ENCODE measurements at places on chromosomes 16 and 17.

DNA sequence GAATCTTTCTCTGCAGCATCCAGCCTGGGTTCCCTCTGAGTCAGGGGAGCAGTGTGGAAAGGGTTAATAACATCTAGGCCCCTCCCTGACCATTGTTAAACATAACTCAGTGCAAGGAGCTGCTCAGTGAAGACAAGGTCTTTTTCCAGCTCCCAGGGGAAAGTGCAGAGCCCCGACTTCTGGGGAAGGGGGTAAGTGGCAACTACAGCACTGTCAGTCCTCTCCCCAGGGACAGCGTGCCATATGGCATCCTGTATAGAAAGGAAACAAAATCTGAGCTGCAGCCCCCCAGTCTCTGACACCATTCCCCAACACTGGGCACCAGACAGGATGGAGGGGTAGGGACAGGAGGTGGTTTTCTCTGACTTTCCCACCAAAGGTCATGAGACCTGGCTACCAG, 7.8 kb downstream of the MRPL27 start:
- DNase-seq: no peak

DNA sequence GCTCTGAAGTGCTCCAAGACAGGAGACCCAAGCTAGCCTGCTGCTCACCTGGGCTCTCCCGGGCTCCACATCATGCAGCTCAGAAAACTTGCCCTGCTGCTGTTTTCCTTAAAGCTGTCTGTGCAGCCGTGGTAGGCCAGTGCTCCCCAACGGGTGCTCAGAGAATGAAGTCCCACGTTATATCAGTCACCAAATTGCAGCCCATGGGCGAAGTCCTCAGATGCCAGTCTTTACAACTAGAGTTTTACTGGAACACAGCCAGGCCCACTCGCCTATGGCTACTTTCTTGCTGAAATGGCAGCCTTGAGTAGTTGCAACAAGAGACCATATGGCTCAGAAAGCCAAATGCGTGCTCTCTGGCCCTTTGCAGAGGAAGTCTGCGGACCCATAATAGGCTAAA, 6.3 kb downstream of the CREBBP start:
- no peak for DNase-seq

- DNase-seq: no peak
Measured at GRCh38 chr17:58100506-58100905, 17.3 kb downstream of the DYNLL2 start.

GRCh38 chr17:27332047-27332393, 38.1 kb downstream of the WSB1 start:
- no peak for DNase-seq

- no peak for DNase-seq
Measured at GRCh38 chr16:89361751-89362539, 128.4 kb downstream of the ANKRD11 start.

DNA sequence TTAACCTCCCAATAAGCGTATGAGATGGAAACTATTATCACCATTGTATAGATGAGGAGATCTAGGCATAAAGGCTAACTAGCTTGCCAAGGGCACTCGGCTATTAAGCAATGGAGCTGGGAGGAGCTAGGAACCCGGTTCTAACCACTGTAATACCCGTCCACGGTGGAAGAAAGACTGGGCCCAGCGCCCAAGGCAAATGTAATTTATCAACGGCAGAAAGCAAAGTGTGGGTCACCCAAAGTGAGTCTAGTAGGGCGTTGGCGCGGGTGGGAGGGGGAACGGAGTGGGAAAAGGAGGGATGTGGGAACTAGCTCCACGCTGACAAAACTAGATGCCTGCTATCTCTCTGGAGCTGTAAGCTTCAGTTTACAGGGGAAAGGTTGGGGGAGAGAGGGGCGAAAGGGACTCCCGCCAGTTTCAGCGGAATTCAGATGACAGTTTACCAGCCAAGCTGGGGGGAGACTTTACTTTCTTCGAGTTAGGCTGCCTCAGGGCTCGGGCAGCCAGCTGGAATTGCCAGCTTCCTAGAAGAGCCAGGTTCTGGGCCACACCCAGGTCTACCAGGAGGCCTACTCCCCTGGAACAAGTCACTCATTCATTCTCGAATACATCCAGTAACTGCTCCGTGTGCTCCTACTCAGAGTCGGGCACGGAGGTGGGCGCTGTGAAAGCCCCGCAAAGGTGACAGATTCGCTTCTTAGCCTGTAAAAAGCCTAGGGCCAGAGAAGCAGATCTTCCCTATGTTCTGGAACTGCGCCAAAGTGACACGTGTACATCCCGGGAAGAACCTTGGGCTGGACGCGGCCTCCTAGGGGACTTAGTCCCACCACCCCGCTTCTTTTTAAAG, 837 bp downstream of the LRRC59 start:
- no peak for DNase-seq

DNA sequence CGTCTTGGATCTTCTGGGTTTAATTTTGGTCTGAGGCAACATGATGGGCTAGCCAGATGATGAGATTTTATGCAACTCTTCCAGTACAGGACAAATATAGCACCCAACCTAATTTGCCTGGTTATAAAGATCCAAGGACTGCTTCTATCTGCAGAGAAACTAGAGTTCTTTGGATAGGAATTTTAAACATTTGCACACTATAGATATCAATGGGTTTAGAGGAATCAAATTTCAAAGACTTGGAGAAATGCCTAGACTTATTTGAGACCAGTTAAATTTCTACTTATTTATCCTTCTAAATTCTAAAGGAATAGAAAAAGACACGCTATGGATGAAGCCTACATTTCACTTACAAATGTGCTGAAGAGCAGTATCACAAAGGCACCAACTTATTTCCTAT, 12.6 kb downstream of the PMFBP1 start:
- DNase-seq: no peak

DNA sequence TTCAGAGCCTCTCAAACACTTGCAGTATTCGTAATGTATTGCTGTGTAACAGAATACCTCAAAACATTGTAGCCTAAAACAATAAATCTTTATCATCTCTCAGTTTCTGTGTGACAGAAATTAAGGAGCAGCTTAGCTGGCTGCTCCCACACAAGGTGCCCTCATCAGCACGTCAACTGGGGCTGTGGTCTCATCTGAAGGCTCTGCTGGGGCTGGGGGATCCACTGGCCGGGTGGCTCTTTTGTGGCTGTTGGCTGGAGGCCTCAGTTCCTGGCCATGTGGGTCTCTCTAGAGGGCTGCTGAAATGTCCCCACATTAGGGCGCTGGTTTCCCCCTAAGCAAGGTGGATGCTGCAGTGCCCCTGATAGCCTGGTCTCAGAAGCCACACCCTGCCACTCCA, 113.4 kb upstream of the CIBAR2 start:
- no peak for DNase-seq

GRCh38 chr16:55575496-55575895, 9.0 kb downstream of the CAPNS2 start:
- no peak for DNase-seq

DNA sequence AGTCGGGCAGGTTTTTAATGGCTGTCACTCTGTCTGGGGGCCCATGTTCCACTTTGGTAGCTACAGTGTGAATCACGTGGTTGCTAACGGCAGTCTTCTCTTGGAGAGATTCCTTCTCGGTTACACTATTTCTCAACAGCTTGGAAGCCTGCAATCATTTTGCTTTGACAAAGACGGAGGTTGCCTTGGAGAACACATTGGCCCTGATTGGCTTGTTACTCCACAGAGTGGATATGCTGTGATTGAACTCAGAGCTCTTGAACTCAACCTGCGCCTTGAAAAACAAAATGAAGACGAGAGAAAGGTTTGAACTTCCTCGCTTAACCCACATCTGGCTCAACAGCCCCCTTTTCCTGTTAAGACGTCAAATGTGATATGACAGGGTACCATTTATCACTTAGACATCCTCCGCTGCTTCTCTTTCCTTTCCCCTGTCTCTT, 218.9 kb downstream of the MAF start:
- no peak for DNase-seq

DNA sequence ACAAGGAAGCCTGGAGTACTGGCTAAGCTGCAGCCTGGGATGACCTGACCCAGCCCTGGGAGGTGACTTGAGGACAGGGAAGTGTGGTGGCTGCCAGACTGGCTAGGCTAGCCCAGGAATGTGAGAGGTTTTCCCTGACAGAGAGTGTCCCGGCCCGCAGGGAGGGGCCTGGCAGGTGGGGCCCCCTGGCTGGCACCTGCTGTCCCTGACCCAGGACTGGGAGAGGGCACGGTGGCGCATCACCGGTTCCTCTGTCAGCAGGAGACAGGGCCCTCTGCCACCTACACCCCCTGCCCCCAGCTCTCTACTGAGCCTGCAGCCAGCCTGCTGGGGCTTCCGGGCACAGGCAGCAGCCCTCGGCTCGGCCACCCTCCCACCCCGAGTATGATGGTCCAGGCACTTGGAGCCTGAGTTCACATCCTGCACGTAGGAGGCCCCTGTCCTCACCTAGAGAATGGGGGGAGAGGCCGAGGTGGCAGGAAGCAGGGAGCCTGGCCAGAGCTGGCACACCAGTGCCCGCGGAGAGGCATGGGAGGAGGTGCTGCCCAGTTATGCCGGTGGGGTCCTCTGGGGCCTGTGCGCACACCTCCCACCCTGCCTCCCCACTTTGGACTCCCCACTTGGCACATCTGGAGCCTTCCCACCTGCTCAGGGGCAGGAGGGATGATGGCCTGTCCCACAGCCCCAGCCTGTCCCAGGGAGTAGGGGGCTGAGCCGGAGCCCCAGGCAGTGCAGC, 528 bp downstream of the PRSS27 start:
- no peak for DNase-seq

GRCh38 chr17:58337600-58338453, 9.2 kb upstream of the TSPOAP1 start:
- DNase-seq: peak; percentile 74

DNA sequence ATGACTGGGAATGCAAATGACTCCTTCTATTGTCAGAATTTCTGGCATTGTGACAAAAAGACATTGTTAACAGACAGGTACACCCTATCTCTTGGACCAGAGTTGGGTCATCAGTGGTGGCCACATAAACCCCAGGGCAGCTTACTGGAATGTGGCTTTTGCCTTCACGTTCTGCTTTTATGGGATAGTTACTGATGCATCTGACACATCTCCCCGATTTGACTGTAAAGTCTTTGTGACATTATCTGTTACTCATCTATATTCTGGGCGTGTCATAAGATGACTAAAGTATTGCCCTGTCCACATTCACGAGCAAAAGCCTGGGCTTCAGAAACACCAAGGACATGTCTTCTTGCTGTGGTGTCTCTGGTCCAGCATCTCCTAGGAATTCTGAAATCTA, 18.7 kb upstream of the AQP8 start:
- DNase-seq: no peak

DNA sequence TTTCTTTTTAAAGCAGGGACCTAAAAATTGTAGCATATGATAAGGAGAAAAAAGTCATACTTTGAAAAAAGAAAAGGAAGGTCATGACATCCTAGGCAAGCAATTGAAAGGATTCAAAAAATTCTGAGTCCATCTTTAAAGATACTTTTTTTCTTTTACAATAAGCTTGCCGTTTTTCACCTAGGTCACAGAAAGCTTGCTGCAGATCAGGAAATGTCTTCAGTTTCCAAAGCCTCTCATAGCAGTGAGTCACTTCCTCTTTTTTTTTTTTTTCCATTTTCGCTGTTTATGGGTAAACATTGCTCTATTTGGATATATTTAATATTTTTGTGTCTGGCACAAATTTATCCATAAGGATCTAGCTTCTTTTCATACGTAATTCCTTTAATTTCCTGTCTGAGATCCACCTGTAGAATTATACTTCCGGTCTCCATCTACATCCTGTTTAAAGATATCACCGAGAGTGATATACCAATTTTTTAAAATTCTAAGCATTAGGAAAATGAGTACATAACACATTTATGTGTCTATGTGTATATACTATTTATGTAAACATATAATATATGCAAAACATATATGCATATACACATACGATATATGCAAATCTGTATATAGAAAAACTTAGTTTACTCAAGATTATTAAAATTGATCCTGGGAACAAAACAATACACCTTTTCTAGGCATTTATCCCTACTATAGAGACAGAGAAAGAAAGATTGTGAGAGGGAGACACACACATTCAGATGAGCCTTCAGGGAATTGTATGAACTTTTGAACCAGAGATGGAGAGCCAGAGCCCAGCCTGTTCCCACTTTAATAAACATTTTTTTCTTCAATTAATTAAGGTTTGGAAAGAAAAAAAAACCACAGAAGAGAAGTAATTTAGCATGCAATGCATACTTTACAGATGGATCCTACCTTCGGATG, 134.4 kb downstream of the SKAP1 start:
- no peak for DNase-seq

DNA sequence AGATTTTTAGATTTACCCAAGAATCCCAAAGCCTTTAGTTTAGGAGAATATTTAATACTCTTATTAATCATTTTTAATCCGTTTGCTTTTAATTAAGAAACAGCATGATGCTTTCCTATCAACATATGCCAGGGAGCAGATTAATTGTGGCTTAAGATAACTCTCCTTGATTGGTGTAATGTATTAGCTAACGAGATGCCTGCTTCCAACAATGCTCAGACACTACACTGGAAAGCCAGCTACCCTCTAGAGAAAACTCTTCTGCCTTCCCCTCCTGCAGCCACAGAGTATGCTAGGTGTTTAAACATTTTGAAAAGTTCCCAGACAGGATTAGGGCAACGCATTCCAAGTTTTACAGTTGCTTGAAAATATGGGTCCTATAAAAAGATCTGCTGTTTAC, 142.2 kb downstream of the AATF start:
- no peak for DNase-seq

DNA sequence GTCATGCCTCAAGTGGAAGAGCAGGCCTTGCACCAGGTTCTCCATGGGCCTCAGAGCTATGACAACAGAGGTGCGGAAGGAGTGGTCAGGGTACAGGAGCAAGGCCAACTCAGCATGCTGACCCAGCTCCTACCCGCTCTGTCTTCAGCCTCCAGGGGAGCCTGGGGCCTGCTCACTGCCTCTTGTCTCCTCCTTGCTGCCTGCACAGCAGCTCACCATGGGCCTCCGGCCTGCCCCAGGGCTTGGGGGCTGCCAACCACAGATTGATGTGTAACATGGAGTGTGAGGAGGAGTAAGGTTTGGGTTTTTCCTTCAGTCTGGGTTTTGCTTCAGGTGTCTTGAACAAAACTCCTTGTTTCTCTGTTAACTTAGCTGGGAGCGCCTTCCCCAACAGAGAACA, 62.1 kb downstream of the PLD6 start:
- DNase-seq: no peak

- DNase-seq: no peak
Measured at GRCh38 chr17:19708431-19709175, 7.8 kb downstream of the SLC47A2 start.
